ENCODE measurements at places on chromosomes 13 and 19.

- DNase-seq, result no peak
These were observed 254.5 kb upstream of the DACH1 start for GRCh38 chr13:72121466-72121865.

DNA sequence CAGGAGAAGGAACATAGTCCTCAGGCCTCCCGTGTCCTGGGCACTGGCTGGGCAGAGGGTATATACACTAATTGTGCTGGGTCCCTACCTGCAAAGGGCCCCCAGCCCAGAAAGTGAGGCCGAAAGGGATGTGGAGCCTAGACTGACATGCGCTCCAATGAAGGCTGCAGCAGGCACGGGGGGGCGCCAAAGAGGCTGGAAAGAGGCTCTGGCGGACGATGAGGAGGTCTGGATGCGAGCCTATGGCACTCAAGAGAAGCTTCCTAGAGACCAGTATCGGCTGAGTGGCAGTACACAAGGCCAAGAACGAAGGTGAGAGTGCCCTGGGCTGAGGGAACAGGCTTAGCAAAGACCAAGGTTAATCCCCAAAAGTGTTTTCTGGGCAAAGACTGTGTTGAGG, 16.6 kb downstream of the VRK3 start:
- DNase-seq, result no peak

GRCh38 chr19:1181606-1182005, 7.5 kb upstream of the SBNO2 start:
- no peak for DNase-seq

- DNase-seq, result no peak
These were observed 840 bp upstream of the LILRA4 start for GRCh38 chr19:54339646-54340358.

DNA sequence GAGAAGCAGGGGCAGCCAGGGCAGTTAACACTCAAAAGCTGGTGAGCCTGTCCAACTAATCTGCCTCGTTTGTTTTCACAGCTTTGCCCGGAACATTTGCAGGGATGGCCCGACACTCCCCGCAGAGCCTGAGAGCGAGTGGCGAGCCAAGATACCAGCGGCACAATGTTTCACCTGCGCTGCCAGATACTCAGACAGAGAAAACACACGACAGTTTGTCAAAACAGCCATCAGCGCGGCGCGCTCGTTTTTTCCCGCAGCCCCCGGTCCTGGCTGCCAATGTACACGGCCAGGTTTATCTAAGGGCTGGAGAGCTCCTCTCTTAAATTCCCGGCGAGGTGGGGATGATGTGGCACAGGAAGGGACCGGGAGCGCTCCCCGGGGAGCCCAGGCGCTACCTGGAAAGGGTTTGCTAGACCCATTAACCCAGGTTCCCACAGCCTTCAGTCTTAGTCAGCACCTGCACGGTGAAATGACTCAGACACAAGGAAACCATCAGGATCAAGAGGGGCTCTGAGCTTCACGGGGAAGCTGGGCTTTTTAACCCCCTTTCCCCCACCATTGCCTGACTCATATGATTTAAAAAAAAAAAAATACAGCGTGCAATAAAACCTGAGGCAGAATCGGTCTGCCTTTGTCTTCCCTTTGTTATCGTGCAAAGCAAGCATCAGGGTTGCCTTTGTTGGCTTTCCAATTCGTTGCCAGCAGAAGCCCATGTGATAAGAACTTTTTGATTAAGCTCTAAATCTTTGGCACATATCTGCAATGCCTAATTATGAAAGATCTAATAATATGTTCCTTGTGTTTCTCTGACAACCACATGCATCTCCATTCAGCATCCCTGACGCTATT, 186.2 kb downstream of the EFNB2 start:
- DNase-seq, result no peak

- no peak for DNase-seq
These were observed 13.1 kb upstream of the ZNF888 start for GRCh38 chr19:52936151-52936953.

DNA sequence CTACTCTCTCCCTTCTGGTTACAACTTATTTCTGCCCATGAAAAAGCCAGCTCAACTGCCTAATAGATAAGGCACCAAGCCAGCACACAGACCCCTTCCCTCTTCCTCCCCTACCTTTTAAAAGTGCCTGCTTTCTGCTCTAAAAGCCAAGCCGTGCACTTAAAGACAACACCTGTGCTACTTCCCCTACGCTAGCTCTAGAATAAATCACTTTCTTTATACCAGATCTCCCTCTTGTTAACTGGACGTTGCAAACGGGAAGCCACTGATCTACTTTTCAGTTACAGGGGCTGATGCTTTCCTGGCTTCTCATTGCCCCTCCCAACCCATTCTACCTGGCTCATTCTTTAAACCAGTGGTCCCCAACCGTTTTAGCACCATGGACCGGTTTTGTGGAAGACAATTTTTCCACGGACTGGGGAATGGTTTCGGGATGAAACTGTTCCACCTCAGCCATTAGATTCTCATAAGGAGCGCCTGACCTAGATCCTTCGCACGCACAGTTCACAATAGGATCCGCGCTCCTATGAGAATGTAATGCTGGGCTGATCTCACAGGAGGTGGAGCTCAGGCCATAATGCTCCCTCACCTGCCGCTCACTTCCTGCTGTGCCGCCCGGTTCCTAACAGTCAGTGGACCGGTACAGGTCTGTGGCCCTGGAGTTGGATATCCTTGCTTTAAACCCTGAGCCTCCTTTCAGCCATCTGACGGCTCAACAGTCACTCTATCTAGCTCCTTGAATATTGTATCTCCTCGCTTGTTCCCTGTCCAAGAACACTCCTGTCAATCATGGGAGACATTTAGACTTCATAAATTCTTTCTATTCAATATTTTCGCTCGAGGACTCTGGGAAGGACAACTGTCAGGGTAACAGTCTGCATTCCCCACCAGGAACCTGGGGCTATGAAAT, 841 bp upstream of the ZNF223 start:
- DNase-seq, result no peak

- DNase-seq, result no peak
These were observed 5.9 kb downstream of the CEACAM19 start for GRCh38 chr19:44677019-44677811.

DNA sequence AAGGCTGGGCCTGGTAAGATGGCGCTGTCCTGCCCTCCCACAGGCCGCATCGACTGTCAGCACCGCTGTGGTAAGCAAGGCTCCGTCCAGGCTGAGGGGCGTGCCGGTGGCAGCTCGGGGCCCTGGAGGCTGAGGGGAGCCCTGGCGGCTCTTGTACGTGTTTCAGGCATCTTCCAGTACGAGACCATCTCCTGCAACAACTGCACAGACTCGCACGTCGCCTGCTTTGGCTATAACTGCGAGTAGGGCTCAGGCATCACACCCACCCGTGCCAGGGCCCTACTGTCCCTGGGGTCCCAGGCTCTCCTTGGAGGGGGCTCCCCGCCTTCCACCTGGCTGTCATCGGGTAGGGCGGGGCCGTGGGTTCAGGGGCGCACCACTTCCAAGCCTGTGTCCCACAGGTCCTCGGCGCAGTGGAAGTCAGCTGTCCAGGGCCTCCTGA, 1.2 kb downstream of the IZUMO4 start:
- DNase-seq, result no peak

DNA sequence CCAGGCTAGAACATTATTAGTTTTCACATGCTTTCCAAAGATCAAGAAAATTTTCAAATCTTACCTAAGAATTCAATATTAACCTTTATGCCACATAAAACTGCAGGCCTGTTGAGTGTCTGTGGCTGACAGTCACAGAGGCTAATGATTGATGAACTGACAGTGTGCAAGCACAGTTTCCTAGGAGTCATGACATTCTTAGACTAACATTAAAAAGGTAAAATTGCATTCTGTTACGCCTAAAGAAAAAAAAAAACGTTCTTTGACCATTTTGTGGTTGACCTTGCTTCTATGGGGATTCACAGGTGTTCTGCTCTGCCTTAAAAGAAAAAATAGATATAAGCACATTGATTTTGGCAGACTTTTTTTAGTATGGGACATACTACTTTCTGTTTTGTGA, 1776.2 kb downstream of the PCDH9 start:
- no peak for DNase-seq
